ENCODE measurements at places on chromosomes 4 and X. TPM values are rescaled to one million over a fixed set of nuclear protein-coding genes. Genes with fewer than 3 reads are reported as not detected.

DNA sequence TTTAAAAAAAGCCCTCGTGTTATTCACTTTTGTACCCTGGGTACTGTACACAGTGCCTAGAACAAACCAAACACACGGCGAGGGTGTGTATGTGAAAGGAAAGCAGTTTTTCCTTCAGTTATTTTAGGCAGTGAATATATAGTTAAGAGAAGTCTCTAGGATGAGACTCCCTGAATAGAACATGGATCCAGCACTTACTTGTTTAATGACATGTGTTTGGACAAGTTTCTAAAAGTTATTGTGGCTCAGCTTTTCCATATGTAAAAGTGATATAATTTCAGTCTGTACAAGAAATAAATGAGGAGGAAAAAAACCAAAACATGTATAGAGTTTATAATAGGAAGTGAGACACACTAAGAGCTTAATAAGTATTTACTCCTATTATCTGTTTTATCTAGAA lies 273.2 kb downstream of the ADGRL3 start:
- DNase-seq, result no peak

- DNase-seq, result no peak
These were observed 65.0 kb downstream of the CLDN34 start for GRCh38 chrX:10032147-10032546.

The CDKL5 gene
- 14.3 TPM for total RNA-seq

- no peak for DNase-seq
These were observed 517.4 kb downstream of the RAB28 start for GRCh38 chr4:12966726-12967125.

DNA sequence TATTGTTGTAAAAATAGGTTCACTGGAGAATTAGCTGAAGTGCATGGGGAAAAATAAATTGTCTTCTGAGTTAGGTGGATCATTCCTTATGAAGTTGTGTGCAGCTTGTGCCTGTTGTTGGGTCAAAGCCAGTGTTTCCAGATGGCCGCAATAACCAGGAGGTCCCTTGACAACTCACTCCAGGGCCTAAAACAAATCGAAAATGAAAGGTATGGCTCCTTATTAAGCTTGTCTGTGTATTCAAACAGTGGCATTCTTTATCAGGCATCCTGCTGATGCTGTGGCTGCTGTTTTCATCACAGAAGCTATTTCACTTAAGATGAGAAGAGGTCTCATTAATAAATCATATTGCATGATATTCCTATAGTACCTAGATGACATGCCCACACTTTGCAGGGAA lies 80.2 kb downstream of the GRIA2 start:
- DNase-seq, result no peak

GRCh38 chrX:21757960-21758359 lies at the start of gene SMPX:
TSS of gene SMPX (minus strand) at chrX:21758116. CDS start at chrX:21754290, 3,826 bp downstream.
- no peak for DNase-seq

The GLRA3 gene
- 54.7 TPM for total RNA-seq

The PPEF2 gene
- 0.33 TPM for total RNA-seq

DNA sequence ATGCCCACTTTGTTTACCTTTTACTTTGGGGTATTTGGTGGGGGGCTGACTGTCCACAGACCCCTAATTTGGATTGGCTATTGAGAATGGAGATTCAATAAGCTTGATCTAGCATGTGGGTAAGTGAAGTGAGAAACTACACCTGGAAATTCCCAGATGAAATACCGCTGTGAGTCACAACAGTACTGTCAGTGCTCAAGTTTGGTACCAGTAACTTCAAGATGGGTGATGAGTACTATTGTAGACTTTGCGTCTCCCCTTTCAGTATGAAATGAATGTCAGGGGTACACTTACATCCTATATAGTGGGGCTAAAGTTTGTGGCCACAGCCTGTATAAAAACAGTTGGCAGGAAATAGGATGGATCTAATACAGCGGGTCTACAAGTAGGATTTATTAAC lies 33.3 kb downstream of the HMGN5 start:
- DNase-seq, result no peak

The ZXDA gene
- 13.2 TPM for total RNA-seq

- no peak for DNase-seq
These were observed 149.9 kb downstream of the CHIC2 start for GRCh38 chr4:53914313-53915016.

GRCh38 chr4:110989125-110989524 lies 366.2 kb upstream of the PITX2 start:
- no peak for DNase-seq

DNA sequence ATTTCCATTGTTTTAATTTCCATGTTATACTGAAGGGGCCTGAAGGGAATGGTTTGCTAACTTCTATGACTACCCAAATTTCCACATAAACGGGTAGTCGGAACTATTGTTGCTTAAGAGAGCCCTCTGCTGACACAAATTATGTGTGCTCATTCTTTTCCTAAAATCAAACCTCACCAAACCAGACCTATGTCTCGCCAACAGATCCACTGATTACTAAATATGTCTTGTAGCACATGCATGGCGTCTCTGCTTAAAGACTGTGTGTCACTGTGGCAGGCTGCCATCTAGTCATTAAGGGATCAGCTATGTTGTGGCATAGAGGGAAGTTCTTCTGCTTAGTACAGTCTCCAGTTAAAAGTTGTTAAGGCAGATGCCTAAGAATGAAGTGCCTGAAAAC lies 25.1 kb downstream of the PIR start:
- no peak for DNase-seq

GRCh38 chr4:159144112-159144694 lies 41.3 kb downstream of the RAPGEF2 start:
- DNase-seq, result no peak

GRCh38 chr4:165094873-165095272 lies 17.8 kb downstream of the TMEM192 start:
- DNase-seq, result no peak

- no peak for DNase-seq
These were observed 64.6 kb upstream of the TRPC5 start for GRCh38 chrX:112147206-112147605.

The PPP4R3C gene
- not detected for total RNA-seq

- no peak for DNase-seq
These were observed 9.7 kb downstream of the AMMECR1 start for GRCh38 chrX:110308220-110308619.

- DNase-seq, result no peak
These were observed 93.2 kb downstream of the GASK1B start for GRCh38 chr4:158079661-158080060.

DNA sequence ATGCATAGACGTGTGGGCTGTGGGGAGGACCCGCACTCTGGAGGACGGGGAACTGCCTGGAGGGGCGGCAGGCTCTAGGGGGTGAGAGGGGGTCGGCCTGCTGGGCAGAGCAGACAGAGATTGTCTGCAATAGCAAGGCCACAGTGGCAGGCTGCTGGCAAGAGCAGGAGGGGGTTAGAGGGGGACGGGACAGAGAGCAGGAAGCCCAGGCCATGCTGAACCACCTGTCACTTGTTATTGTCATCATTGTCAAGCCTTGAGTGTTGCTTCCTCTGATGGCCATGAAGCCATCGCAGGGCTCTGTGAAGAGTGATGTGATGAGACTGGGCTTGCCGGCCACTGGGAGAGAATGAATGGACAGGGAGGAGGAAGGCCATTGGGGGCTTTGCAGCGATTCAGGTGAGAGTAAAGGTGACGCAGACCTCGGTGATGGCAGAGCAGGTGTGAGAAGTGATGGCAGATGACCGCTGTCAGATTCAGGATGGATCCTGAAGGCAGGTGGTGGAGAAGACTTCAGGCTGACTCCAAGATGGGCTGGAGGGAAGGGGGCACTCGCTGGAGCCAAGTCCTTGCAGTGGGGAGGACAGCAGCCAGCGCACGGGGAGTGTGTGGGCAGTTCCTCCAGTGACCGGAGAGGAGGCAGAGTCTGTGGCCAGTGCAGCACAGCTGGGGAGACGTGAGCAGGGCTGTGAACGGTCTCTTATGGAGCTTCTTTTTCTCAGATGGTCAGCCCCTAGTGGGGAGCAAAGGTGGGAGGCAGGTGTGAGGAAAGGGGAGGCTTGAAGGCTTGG lies 43.6 kb downstream of the HTT-AS start:
- DNase-seq, result no peak

The NAP1L2 gene
- total RNA-seq, result 5.3 TPM

DNA sequence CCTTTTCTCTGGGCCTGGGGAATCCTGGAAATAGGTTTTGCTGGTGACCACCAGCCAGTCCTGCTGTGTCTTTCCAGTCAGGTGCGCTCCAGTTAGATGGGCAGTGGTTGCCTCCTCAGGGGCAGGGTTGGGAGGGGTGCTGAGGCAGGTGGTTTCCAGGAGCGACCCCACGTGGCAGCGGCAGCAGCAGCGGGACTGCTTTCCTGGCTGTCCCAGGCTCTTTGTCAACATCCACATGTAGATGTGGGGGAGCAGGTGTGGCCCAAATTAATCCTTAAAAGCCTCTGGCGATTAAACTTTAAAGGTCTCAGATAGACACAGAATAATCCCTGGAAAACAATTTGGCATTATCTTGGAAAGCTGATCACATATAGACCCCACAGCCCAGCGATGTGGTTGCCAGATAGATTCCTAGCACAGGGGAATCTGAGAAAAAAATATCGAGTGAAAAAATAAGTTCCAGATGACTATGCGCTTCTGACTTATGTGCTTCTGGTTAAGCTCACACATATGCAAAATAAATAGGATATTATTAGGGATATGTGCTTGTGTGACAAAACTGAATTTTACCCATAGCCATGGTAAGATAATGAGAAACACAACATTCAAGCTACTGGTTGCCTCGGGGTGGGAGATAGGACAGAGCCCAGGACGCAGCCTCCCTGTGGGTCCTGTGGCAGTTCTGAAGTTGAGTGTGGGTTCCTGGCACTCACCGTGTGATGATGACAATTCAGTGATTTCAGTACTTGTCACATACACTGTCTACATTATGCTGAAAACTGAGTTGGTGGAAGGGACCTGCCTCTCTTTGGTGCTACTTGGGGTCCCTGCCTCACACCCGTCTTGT lies 336.4 kb downstream of the ARHGAP10 start:
- DNase-seq, result no peak

- DNase-seq, result no peak
These were observed 755.5 kb downstream of the GLUD2 start for GRCh38 chrX:121802881-121803412.

- no peak for DNase-seq
These were observed 107.0 kb upstream of the TLL1 start for GRCh38 chr4:165766018-165766417.

DNA sequence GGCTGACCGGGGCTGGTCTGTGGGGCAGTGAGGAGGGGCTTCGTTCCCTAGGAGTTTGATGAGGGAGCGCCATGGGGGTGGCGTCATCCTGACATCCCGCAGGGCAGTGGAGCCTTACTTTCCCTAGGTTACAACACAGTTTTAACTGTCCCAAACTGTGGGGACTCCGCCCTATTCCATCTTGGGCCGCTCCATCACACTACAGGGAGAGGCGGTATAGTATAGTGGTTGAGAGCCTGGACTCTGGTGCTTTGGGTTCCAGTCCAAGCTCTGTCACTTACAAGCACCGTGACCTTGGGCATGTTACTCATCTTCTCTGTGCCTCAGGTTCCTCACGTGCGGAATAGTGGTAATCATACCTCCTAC lies 44.2 kb downstream of the ZNF185 start:
- no peak for DNase-seq

- DNase-seq, result no peak
These were observed 18.9 kb upstream of the SPANXN3 start for GRCh38 chrX:143536176-143536575.

The NIPAL1 gene
- total RNA-seq, result 2.0 TPM

GRCh38 chr4:188956566-188956965 lies 817.3 kb downstream of the TRIML1 start:
- DNase-seq, result no peak

- DNase-seq, result no peak
These were observed 25.8 kb downstream of the GAB1 start for GRCh38 chr4:143362349-143363046.

- DNase-seq, result no peak
These were observed 837.3 kb downstream of the PCDH7 start for GRCh38 chr4:31557437-31557836.

DNA sequence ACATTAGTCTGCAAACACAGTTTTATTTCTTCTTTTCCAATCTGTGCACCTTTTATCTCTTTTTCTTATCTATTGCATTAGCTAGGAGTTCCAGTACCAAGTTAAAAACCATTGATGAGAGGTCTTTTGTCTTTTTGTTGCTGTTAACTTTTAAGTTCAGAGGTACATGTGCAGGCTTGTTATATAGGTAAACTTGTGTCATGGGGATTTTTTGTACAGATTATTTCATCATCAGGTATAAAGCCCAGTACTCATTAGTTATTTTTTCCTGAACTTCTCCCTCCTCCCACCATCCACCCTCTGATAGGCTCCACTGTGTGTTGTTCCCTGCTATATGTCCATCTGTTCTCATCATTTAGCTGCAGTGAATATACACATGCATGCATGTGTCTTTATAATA lies 349.9 kb downstream of the PDHA2 start:
- DNase-seq, result no peak

The SORCS2 gene
- total RNA-seq, result 0.80 TPM

- no peak for DNase-seq
These were observed 93.2 kb upstream of the NKX1-1 start for GRCh38 chr4:1499465-1499864.

DNA sequence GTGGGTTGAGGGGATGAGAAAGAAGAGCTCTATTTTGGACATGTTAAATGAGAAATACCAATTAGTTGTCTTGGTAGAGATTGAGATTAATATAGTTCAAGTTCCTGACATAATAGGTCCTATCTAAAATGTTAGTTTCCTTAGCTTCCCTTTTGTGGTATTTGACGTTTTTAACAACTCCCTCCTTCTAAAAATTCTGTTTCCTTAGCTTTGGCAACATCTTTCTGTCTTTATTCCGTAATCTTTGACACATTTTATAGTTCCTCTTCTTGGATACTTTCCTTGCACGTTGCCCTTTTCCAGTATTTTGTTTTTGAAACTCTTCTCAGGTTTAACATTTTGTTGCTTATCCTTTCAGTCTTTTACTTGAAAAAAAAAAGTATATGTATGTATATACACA lies 36.9 kb downstream of the LAMTOR3 start:
- no peak for DNase-seq

DNA sequence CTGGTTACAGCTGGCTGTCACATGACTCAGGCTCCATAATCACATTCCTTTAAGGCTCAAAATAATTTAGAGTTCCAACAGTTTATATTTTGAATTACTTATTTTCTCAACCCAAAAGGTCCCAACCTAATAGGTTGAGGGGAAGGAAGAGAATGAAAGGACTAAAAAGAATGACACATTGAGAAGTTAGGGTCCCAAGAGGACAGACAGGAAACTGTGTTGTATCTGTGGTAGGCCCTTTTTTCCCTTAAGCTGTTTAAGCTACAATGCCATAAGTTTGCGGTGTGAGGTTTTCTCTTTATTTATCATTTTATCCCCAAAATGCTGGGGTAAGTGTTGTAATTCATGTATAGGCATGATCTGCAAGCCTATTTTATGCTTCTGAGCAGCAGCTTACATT lies 290.2 kb downstream of the ZNF674 start:
- no peak for DNase-seq

Measured in breast epithelium (tissue), 4 donors.